ENCODE measurements at places on chromosomes 11 and 22.

- no peak for DNase-seq
Measured at GRCh38 chr11:474914-475506, 24.9 kb downstream of the PTDSS2 start.

GRCh38 chr11:8276528-8276927, 12.8 kb upstream of the LMO1 start:
- DNase-seq: no peak

DNA sequence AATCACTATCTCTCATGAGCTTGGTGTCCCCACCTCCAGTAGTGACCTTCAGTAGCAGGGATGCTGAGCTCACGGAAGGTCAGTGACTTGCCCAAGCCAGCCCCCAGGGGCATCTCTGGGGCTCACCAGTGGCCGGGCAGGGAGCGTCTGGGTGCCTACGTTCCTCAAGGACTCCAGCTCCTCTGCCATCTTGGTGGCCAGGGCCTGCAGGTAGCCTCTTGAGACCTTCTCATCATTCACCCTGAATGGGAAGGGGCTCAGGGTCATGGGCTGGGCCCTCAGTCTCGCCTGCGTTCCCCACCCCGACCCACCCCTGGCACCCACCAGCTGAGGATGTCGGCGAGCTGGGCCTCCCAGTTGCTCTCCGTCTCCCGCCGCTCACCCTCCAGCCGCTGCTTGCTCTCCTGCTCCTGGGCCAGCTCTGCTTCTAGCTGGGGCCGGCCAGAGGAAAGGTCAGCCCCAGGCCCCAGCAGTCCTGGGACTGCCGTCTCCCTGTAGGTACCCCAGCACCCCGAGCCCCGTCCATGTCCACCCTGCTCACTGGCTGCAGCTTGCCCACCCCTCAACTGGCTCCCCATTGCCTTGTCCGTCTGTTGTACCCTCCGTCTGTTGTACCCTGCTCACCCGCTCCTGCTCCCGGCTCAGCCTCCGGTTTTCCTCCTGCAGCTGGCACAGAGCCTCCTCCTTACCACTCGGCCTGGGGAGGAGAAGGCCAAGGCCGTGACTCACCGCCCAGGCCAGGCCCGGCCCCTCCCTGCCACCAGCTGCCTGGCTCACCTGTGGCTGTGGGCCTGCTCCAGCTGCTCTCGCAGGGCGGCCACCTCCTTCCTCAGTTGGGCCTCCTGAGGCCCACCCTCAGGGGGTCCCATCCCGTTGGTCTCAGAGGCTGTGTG, 9.5 kb downstream of the CDC42BPG start:
- DNase-seq: no peak

- DNase-seq: no peak
Measured at GRCh38 chr11:59556917-59557348, 45.6 kb downstream of the OR4D9 start.

GRCh38 chr22:36422287-36423014, 34.7 kb upstream of the MYH9 start:
- DNase-seq: no peak

GRCh38 chr11:18027475-18027874, 14.6 kb upstream of the SERGEF start:
- no peak for DNase-seq

DNA sequence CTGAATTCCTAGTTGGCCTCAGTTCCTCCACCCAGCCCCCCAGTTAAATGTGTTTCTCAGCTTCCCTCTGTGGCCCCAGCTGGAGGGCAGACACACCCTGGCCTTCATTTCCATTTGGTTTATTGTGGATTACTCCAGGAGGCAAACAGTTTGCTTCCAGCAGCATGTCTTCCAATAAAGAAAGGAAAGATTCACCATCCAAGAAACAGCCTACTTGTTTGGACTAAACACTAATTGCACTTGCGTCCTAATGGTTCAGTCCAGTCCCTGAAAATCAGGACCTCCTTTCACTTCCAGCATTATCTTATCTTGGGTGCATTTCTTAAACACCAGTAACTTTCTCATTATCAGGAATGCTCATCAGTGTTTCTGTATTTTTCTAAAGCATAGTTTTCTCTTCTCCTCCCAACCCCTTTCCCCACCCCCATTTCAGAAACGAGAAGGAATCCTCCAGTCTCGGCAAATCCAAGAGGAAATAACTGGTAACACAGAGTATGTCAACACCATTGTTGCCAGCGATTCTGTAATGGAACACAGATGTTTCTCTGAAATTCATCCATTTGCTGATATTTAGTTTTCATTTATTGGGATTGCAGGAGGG, 130.9 kb downstream of the PARVA start:
- no peak for DNase-seq

- DNase-seq: no peak
Measured at GRCh38 chr11:1070594-1071462, 3.8 kb upstream of the MUC2 start.

GRCh38 chr22:36692280-36692679, 11.3 kb downstream of the CACNG2 start:
- no peak for DNase-seq

GRCh38 chr11:128765104-128765503, 71.2 kb downstream of the FLI1 start:
- DNase-seq: no peak

DNA sequence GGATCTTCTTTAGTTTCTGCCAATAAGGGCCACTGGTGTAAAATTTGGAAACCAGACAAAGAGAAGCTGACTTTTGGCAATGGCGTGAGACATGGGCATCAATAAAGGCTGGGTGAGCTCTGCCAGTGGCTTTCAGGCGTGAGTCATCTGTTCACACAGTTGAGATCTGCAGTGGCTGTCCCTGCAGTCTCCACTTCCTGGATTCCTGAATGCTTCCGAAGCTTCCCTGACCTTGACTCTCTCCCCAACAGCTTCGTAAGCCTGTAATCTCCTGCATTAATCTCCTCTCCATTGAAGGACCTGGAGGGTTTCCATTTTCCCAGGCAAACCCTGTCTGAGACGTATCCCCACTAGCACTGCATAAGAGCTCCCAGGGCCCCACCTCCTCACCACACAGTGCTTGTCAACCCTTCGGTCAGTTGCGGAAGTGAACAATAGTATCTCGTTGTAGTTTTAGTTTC, 574.7 kb downstream of the TBC1D22A start:
- DNase-seq: peak; percentile 58

- DNase-seq: no peak
Measured at GRCh38 chr11:69000831-69001242, 12.2 kb downstream of the MRGPRF start.

GRCh38 chr11:94494126-94494680, 419 bp downstream of the ANKRD49 start:
- DNase-seq: peak; percentile 30

DNA sequence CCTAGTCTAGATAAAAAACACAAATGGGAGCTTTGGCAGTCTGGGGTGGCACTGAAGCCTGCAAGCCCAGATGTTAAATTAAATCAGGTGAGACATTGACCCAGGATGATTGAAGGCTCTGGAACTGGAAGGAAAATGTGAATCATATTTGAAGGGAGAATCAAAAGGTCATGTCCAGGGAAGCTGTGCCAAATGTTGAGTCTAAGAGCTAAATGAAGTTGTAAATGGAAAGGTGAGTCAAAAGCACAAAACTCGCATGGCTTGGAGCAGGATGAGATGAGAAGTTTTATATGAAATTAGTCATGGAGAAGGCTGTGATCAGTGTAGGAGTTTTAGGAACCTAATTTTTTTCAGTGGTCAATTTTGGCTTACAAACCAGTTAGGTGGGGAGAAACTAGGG, 301.1 kb downstream of the BLID start:
- DNase-seq: no peak

DNA sequence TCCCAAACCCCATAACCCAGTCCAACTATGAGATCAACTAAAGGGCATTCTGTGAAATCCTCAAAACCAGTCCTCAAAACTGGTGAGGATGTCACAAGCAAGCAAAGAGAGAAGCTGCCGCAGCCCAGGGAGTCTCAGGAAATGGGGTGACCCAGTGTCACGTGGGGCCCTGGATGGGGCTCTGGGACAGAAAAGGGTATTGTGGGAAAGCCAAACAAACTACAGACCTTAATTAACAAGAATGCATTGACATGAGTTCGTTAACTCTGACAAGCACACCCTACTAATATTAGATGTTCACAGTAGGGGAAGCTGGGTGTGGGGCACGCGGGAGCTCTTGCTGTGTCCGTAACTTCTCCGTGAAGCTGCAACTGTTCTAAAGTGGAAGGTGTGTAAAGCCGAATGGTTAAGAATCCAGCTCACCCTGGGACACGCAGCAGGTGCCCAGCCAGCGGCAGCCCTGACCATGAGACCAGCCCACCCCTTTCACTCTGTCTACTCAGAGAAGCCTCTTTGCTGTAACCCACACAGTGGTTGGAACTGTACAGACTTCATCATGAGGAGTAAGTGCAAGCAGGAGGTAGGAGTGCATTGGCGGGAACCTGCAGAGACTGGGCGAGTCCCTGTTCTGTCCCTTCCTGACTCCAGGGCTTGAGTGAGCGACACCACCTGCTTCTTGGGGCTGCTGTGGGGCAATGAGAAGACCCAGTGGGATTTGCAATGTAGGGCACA, 17.9 kb downstream of the LINC01488 start:
- DNase-seq: no peak

- no peak for DNase-seq
Measured at GRCh38 chr11:68956547-68957254, 24.1 kb downstream of the MRGPRD start.

DNA sequence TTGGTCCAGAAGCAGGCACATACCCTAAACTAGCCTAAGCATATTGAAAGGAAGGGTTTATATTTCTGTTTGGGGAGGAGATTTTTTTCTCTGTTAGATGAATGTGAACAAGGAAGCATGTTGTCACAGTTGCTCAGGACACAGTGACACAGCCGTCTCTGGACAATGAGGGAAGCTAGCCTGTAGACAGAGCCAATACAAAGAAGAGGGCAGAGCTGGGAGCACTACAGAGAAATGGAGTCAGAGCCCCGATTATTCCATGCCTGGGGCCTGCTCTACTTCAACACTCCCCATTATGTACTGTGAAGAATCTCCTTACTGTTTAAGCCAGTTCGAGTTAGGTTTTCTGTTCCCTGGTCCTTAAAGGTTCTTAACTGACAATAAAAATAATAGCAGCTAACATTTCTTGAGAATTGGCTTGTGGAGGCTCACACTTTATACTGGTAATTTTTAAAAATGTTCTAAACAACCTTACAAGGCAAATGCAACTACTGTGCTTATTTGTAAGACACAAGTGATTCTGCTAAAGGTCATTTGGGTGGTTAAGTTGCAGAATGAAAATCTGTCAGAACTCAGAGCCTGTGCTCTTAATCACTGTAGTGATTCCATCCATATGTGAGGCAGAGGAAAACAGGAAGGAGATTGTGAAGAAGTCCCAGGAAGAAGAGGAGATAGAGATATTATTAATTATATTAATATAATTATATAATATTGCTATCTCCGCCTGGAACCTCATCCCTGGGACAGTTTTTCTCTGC, 58.8 kb upstream of the RRAS2 start:
- no peak for DNase-seq

GRCh38 chr11:119573858-119574257, 150.9 kb upstream of the THY1 start:
- no peak for DNase-seq

GRCh38 chr22:31253949-31254348, 38.3 kb downstream of the PIK3IP1 start:
- no peak for DNase-seq

DNA sequence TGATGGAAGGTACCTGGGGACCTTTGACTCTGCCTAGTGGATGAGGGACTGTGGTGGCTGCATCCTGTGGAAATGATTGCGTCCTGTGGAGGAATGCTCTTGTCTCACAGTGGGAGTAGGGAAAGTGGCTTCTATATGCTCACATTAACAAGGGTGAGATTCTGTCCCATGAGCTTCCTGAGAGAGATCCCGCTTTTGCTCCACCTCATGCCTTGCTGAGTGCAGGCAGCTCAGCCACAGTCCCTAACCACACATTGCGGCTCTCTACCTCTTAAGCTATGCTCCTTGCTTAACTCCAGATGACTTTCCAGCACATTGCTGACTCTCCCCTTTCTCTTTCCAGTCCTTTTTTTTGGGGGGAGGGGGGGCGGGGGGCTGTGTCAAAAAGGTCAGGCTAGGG, 45.0 kb downstream of the TEAD1 start:
- peak; percentile 35 for DNase-seq

GRCh38 chr11:69216647-69217051, 60.9 kb downstream of the SMIM38 start:
- no peak for DNase-seq

- no peak for DNase-seq
Measured at GRCh38 chr11:66417000-66417399, 3.8 kb upstream of the NPAS4 start.

GRCh38 chr22:40595497-40596234, 40.9 kb downstream of the MRTFA start:
- no peak for DNase-seq

DNA sequence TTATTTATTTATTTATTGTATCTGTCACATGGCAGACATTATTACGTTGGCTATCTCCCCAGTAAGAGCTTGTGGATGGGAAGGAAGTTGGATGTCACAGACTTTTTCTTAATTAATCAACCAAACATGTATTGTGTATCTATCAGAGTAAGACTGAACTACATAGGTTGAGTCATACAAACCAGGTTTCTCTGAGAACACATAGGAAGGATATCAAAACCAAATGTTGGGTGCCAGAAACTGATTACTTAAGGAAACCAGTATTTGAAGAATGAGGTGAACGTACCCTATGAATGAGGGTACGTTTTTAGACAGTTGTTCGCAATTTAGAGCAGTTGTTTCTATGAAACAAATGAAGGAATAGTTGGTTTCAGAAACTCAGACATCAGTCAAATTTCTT, 136.4 kb downstream of the SLC17A6 start:
- no peak for DNase-seq

DNA sequence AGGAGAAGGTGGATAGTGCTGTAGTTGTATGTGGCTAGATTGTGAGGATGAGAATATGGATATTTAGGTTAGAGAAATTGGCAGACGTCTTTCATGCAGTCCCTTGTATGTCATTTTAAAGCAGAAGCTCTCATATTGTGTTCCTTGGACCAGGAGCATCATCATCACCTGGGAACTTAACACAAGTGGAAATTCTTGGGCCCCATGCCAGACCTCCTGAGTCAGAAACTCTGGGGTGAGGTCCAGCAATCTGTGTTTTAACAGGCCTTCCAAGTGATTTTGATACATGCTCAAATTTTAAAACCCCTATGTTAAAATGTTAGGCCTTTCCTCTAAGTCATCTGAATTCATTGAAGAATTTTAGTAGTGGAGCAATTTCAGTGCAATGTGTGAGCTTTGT, 34.8 kb downstream of the JHY start:
- DNase-seq: peak; percentile 58

GRCh38 chr11:8773916-8774539, 91.4 kb downstream of the RPL27A start:
- no peak for DNase-seq

DNA sequence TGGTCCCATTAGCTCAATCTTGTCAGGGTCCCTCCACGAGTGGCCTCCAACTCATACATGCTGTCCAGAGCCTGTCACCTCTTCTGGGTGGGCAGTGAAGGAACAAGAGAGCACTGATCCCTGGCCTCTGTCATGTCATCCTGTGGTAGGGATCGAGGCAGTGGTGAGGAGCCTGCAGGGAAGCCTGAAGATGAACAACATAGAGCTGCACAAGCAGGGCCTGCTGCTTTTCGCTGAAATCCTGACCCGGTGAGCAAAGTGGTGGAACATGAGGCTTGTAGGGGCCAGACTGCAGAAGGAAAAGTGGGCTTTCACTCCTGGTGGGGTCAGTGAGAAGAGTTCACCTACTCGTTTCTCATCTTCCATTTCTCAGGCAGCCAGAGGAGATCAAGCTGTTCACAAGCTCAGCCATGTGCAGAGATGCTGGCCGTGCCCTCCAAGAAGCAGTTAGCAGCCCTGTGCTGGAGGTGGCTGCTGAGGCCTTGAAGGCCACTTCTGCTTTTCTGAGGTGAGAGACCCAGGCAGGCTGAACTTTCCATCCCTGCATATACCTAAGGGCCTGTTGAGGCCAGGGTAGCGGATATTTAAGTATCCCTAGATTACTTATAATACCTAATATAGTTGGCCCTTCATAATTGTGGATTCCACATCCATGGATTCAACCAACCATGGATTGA, 32.9 kb downstream of the MEI1 start:
- no peak for DNase-seq

Measured in DMS79 treated with DMSO at 0.1 percent for 48 hours (cell line).